ENCODE measurements at places on chromosomes 3 and 15.

GRCh38 chr15:38205526-38206272 is 46.9 kb upstream of the SPRED1 start:
- no peak for DNase-seq

DNA sequence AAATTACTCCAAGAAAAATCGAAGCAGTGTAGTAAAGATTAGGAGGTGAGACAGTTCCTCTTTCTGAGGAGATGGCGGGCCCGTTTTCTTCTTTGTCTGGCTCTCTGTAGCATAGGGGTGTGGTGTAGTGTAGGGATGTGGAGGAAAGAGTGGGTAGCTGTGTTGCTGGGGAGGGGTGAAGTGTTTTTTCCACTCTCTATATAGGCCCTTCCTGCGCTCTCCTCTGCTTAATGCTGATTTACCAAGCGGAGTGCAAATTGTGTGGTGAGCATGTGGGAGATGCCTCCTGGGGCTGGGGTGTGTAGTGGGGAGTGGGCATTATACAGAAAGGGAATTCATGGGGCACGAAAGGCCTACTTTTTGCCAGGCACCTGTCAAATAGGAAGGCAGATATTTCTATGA is 94.9 kb downstream of the ST6GAL1 start:
- no peak for DNase-seq

DNA sequence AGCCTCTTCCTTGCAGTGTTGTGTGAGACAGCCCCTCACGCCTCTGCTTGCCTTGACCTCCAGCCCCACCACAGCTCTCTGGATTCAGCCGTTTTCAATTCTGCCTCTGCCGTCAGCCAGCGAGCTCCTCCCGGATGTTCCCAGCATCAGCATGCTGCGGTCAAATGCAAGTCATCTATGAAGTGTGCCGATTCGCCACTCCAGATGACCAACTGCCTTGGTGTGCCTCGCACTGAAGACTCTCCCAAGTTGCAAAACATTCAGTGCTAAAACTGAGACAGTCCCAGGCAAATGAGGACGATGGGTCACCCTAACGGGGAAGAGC is 30.6 kb upstream of the RASA2 start:
- DNase-seq = peak; percentile 40

GRCh38 chr3:117510396-117510795 is 800.8 kb downstream of the TUSC7 start:
- DNase-seq = no peak

DNA sequence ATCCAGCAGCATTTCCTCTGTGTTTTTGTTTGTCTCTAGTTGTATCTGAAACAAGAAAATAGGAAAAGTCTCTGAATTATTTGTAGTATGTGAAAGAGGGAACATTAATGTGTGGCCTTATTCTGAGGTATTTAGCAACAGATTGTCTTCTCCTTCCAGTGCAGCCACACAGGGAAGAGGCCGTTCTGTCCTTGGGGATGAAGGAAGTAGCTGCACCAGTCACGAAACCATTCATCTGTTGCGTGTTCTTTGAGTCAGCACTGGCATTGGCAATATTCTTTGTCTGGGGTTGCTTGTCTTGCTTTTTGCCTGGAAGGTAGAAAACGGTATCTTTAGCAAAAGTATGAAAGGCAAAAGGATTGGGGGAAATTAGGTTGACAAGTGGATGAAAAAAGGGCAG is 91.6 kb downstream of the CDIN1 start:
- DNase-seq = no peak

DNA sequence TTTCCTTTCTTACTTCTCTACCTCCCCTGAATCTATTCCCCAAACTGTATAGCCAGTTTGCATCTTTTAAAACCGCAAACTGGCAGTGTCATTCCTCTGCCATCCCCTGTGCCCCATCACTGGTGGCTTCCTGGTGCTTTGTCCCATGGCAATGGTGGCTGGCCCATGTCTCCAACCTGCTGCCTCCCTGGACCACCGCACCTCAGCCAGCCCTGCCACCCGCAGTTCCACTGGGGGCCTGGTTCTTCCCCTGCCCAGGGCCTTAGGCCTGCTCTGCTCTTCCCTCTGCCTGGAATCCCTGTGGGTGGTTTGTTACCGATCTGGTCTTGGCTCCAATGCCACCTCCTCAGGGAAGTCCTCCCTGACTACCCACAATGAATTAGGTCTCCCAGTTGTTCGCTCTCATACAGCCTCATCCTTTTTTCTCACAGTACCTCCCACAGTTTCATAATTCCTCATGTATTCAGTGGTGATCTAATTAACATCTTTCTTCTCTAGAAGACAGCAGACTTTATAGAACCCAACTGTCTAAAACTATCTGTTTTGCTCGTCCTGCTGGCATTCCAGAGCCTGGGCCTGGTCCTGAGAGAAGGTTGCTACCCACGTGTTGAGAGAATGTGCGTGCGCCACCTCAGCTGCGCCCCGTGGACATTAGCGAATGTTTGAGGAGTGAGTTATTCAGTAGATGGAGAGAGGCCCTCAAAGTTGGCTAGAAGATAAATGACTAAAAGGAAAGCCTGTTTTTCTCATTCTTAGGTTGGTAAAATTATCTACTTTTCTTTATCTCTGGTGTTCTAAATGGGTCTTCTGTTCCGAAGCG is 130.1 kb downstream of the DNAJB8 start:
- DNase-seq = no peak

DNA sequence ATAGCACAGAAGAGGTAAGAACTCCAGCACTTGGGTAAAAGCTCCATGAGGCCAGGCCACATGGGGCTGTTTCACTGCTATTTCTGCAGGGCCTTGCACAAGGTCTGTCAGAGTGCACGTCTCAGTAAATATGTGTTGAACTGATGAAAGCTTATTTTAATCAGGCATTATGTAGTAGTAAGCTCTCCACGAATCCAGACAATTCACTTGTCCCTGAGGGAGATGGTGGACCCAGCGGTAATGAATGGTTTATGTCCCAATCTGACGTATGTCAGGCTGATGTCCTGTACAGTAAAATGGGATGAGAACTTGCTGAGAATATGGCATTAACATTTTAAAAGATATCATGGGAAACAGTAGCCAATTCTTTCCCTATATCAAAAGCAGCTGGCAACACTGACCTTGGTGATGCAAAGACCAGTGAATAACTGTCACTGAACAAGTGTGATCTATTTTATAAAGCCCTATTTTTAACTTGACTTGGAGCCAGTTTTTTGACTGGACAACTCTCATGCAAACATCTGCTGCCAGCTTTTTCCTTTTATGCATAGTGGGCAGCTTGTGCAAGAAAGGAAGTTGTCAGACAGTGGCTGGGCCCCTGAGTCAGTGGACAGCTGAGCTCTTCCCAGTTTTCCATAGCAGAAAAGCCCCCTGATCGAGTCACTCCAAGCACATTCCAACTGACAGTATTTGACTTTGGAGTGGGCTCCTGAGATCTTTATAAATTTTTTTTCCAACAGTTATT is 519.8 kb upstream of the MDFIC2 start:
- DNase-seq = no peak

DNA sequence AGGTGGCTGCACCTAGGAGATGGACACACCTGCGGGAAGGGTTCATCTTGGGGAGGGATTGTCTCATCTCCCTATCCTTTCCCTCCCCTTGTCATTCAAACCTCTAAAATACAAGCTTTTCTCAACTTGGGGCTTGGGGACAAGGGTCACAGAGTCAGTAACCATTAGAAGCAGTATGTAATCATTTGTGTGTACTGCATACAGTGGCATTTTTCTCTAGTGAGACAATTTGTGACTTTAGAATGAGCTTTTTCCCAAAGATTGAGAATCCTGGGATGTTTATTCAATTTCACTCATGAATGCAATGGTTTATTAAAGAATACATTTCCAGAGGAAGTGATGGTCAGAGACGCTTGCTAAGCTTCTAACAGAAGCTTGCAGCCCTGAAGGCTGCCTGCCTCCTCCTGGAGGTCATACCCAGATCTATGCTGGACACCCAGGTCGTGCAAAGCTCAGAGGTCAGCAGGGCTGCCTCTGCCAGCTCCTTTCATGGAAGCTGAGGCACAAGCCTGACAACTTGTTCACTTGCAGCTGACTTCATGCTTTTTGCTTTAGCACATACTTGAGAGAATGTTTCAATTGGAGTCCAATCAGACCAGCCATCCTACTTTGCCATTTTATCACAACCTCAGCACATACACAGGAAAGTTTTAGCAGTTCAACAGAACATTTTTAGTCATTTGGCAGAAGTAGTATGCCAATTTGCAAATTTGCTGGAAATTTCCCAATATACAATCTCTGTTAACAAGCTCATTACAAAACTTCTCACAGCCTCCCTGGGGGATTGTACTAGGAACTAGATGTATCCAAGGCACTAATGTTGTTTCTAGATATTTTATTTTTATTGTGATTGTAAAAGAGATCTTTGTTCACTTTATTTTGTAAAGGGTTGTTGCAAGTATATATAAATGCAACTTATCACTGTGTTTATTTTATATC is 25.6 kb upstream of the ALDH1L1 start:
- DNase-seq = no peak
